ENCODE measurements at places on chromosomes 4 and X. TPM values are rescaled to one million over a fixed set of nuclear protein-coding genes. Genes with fewer than 3 reads are reported as not detected.

The WDR44 gene
- 19.5 TPM for total RNA-seq

The BEND2 gene
- total RNA-seq, result not detected

The FRMPD4 gene
- total RNA-seq, result not detected

The PDGFRA gene
- total RNA-seq, result not detected

The CSAG1 gene
- total RNA-seq, result not detected

The GPRASP3 gene
- 2.4 TPM for total RNA-seq

The SORCS2 gene
- 0.05 TPM for total RNA-seq

The GNRHR gene
- not detected for total RNA-seq

The ARR3 gene
- total RNA-seq, result not detected

DNA sequence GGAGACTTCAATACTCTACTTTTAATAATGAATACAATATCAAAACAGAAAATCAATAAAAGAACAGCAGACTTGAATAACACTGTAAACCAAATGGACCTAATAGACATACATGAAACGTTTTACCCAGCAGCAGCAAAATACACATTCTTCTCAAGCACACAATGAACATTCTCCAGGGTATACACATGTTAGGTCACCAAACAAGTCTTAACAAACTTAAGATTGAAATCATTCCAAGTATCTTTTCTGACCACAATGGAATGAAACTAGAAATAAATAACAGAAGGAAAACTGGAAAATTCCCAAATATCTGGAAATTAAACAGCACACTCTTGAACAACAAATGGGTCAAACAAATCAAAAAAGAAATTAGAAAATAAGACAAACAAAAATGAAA, 145.0 kb upstream of the CT83 start:
- no peak for DNase-seq

- no peak for DNase-seq
These were observed 196.4 kb downstream of the DTHD1 start for GRCh38 chr4:36477861-36478260.

DNA sequence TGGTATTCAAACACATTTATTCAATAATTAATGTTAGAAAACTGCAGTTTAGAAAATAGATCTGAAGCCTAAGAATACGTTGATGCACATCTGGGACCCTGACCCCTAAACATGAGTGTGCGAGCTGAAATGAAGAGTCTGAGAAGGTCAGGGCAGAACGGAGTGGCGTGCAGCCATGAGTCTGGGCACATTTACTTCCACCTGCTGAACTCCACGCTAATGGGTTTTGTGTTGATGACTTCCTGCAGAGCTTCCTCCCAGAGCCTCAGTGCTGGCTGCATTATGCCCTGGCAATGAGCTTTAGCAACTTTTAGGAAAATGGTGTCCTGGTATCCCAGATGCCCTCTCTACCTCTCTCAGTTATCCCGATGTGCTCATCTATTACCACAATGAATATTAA, 53.1 kb downstream of the FAM114A1 start:
- DNase-seq, result no peak

GRCh38 chrX:13854003-13854402, 37.1 kb upstream of the GPM6B start:
- no peak for DNase-seq

- no peak for DNase-seq
These were observed 365.4 kb downstream of the PDHA2 start for GRCh38 chr4:96205143-96205936.

DNA sequence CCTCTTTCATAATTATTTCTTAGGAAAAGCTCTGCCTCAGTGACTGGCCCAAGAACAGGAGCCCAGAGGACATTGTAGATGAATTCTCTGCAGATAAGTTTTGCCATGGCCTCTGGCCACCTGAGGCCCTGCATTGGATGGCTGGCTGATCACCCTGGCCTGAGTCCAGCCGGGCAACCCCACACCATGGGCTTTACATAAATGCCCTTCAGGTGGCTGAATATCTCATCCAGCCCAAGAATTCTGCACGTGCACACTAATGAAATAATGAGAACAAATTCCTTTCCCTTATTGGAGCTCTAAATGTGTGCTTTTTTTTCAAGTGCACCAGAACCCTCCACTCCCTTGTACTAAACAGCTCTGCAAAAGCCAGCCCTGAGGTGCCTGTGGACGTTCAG, 65.7 kb downstream of the IRF2 start:
- no peak for DNase-seq

- no peak for DNase-seq
These were observed 2614.2 kb downstream of the PCDH7 start for GRCh38 chr4:33334416-33334815.

DNA sequence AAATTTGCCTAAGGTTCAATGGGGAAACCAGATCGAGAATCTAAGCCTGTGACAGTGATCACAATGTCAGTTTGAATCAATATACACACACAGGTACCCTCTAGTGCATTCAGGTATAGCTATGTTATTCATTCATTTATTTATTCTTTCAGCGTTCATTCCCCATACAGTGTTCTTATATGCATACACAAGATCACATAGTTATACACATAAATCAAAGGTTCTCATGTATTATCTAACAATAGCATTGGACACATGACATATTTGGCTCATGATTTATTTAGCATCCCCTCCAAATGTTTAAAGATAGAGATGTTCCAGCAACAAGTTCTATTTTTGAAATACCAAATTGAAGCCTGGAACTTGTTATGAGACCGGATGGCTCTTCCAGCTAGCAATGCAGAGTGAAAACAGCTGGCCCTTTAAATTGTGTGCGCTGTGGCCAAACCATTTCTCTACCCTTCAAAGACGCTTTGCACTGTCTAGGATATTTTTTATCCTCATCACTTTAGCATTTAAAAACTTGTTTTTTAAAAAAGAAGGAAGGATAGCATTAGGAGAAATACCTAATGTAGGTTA, 131.0 kb downstream of the ATXN3L start:
- DNase-seq, result no peak

- no peak for DNase-seq
These were observed 34.5 kb downstream of the STBD1 start for GRCh38 chr4:76341063-76341462.

DNA sequence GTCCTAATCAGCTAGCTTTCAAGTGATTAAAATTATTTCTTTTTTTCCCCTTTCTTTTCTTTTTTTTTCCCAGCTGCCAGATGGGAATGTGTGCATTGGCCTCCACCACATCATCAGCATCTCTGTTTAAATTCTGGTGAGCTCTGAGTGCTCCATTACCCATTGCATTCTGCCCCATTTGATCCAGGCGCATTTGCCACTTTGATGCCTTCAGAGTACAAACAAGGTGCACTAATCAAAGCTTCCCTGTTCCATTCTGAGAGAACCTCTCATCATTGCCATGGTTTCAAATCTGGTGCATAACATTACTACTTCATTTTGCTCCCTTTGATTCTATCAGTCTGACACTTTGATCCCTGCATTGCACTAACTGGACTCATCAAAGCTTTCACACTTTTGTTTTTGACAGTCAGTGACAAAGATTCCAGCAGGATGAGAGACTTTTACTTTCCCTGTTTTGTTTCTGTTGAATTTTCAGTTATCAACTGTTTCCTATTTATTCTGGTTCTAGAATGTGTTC, 238.8 kb upstream of the PCDH10 start:
- no peak for DNase-seq

- DNase-seq, result no peak
These were observed 91.5 kb upstream of the MAP9 start for GRCh38 chr4:155468282-155468681.

GRCh38 chr4:10089346-10089745, 27.3 kb downstream of the WDR1 start:
- DNase-seq, result no peak

- DNase-seq, result no peak
These were observed 446.9 kb downstream of the TMA16 start for GRCh38 chr4:163941221-163941905.

DNA sequence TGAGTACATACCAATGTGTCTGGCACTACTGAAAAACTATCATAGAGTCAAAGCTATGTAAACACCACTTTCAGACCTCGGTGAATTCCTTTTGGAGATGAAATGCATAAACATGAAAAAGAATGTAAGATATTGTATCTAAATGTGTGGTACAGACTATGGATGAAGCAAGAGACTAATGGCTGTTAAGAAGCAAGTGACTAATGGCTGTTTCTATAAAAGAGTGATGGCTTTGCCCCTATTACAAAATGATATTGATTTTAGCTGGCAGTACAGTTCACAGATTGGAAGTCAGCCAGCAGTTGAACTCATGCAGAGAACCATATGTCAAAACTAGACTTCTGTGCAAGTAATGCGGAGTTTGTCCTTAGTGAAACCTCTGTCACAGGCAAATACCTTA, 359.3 kb downstream of the GRXCR1 start:
- DNase-seq, result no peak

- no peak for DNase-seq
These were observed 141.1 kb downstream of the QDPR start for GRCh38 chr4:17370818-17371217.

- DNase-seq, result no peak
These were observed 2313.1 kb upstream of the AGA start for GRCh38 chr4:179755322-179755721.

GRCh38 chrX:154710309-154710708, 40.6 kb downstream of the GAB3 start:
- no peak for DNase-seq

- no peak for DNase-seq
These were observed 381.9 kb downstream of the PRDM5 start for GRCh38 chr4:120540625-120541024.

DNA sequence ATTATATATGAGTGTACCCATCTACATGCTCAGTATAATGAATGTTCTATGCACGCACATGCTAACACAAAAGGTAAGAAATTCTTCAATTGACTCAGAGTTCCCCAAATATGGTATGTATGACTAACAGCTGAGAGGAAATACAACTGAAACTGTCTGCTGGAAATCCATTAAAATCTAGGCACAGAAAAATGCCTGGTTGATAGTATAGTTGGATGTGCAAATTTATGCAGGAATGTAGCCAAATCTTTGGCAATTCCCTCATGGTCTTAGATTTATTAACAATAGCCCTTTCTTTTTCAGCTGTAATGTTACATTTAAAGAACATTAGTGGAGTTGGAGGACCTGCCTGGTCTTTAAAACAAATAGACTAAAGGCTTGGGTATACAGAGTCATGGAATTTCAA, 5.5 kb downstream of the CAMK2D start:
- no peak for DNase-seq
